ENCODE measurements at places on chromosomes 1 and 21.

DNA sequence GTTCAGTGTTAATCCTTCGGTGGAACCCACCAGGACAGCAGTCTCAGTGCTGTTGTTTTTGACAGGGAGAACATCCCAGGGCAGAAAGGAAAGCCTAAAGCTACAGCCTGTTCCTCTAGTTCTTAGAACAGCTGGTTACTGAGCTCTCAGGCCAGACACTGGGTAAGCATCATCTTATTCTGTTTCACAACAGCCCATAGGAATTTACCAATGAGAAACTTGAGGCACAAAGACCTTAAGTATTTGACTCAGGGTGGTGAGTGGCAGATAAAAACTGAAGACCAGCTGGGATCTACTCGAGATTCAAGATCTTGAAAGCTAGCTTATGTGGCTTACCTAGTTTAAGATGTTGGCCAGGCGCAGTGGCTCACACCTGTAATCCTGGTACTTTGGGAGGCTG lies 9.4 kb upstream of the NEK2 start:
- no peak for DNase-seq

GRCh38 chr1:234823191-234824176 lies 213.5 kb upstream of the IRF2BP2 start:
- no peak for DNase-seq

GRCh38 chr1:156490401-156491032 lies 10.1 kb downstream of the MEF2D start:
- no peak for DNase-seq

DNA sequence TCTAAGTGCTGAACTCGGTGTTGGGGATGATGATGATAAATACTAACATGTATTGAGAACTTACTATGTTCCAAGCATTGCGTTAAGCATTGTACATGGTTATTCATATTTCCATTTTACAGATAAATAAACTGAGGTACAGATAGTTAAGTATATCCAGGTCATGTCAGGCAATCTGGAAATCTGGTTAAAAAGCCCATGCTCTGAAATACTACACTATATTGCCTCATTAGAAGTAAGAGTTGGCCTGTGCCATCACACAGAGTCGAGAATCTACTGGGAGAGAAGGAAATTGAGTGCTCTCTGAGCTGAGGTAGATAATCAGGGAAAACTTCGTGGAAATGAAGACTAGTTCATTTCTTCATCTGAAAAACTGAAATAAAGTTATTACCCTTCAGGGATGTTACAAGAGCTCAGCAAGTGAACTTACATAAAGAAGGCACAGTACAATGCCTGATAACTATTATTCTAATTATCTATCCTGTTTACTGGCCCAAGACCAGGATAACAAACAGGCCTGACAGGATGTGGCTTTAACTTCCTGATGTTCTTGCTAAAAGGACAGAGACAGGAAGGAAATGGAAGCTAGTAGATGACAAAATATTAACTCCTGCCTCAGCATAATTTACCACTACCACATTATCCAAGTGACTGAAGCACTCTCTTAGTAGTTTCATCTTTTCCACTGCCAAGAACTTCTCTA lies 85.6 kb downstream of the EPS15 start:
- DNase-seq = no peak

GRCh38 chr1:199033661-199034060 lies 394.8 kb downstream of the PTPRC start:
- no peak for DNase-seq

DNA sequence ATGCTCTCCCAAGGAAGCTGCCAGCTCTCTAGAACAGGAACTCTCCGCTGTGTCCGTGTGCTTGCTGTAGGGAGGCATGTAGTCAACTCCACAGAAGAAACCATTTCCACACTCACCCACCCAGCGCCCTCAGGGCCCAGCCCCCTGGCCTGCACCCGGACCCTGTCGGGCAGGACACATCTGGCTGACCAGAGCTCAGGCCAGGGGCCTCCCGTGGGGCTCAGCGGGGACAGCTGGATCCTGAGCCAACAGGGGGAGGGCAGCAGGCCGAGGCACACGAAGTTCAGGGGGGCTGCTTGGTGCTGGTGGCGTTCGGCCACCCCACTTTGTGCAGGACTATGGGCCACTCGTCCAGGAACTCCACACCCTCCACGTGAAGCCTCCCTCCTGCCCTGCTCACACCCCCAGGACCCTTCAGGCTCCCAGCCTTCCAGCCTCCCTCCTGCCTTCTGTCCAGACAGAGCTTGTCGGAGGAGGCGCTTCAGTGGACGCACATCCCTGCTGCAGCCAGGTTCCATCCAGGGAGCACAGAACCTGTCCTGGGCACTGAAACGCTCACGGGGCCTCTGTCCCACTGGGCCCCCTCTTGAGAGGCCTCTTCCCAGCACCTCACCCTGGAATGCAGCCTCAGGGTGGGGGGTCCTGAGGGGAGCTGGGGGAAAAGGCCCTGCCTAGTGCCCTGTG lies 15.0 kb upstream of the FAAP20 start:
- DNase-seq = no peak

- no peak for DNase-seq
Observed at GRCh38 chr1:221448585-221449175, 293.2 kb downstream of the DUSP10 start.

- DNase-seq = no peak
Observed at GRCh38 chr1:40120128-40120527, 23.1 kb upstream of the PPT1 start.

DNA sequence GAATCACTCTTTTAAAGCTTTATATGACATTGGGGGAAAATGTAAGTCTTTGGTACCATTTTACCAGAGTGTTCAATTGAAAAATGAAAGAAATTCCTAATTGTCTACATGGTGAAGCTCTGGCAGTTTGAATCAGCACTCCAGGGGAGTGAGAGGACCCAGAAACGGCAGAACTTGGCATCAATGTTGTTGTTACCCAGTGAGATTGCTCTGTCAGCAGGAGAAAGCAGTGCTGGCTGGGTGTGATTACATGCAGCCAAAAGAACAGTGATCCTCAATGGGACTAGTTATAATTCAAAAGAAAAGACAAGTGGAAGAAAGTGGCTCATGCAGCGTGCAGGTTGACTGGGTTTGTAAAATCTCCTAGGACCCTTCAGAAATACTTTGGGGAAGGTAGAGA lies 206.4 kb downstream of the PTPRC start:
- DNase-seq = no peak

- DNase-seq = no peak
Observed at GRCh38 chr1:115797486-115797885, 29.0 kb upstream of the CASQ2 start.

DNA sequence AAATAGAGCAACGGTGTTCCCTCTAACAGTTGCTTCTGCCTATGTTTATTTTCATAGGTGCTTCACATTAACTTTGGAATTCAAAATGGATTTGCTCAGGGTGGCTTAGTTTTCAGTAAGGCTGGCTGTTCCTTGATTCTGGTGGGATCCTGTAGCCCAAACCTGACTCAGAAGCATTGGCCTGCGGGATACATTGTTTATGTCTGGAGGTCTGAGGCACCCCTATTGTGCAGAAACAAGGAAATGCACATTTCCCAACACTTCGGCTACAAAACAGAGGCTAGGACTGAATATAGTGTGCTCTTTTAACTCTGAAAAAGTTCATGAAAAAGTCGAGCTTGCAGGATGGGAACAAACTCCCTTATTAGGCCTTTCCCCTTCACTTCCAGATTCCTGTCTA lies 133.8 kb upstream of the F3 start:
- no peak for DNase-seq

DNA sequence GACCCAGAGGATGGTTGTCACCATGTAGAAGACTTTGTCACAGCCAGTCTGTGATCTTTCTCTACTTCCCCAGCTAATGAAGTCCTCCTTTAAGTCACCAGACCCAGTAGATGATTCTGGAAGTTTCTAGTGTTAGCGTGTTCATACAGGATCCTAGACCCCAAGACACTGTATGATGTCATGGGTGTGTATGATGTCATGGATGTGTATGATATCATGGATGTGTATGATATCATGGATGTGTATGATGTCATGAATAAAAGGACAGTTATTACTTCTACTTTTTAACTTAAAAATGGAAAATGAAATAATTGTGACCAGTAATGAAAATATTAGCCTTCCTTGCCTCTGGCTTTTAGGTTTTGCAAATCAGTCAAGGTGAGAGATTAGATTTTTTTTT lies 260.0 kb downstream of the FMN2 start:
- no peak for DNase-seq

DNA sequence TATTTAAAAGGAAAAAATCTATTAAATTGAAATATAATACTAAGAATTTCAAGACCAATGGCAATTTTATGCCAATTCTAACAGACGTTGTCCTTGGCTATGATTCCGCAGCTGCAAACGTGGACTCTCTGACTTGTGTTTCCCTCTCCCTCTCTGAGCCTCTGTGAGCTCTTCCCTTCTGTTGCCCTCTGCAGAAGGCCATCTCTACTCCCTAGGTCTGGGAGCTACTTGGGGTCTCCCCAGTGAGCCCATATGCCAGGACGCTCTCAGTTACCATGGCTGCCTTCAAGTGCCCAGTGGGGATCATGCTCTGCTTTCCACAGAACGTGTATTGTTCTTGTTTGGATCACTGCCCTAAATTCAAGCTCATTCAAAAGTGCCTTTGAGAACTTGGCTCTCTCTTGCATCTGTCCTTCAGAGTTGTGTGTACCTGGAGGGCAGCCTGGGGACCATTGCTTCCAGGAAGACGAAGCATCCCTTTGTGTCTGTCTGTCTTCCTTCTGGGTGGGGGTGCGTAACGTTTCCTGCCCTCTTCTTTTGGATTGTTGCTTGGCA lies 97.5 kb upstream of the TSPAN2 start:
- no peak for DNase-seq

- no peak for DNase-seq
Observed at GRCh38 chr1:230792691-230793462, 45.7 kb downstream of the CAPN9 start.

- DNase-seq = no peak
Observed at GRCh38 chr1:34591751-34592629, 162.9 kb upstream of the GJB5 start.

DNA sequence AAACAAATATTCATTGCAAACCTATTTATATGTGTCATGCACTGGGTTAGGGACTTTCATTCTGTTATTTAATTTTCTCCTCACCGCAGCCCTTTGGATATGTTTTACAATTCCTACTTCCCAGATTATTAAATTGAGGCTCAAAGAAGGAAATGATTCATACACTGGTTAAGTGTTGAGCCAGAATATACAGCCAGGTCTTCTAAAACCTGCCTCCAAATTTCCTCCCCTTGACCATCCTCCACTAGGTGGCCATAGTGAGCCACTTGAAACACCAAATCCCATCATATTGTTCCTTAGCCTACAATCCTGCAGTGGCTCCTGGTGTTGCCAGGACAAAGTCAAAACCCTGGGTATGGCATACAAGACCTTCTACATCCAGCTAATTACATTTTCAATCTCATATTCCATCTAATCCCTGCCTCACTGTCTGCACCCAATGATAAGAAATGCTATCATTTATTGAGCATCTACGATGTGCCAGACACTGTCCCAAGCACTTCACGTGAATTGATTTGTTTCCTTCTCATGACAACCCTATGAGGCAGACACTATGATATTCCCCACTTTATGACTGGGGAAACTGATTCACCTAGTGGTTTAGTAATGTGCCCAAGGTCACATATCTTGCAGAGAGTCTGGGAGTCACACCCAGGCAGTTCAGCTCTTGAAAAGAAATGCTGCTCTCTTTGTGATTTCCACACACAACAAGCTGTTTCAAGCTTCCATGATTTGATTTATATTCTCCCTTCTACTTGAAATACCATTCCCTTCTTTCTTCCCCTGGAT lies 23.6 kb upstream of the KIRREL1 start:
- no peak for DNase-seq

GRCh38 chr1:8943498-8944405 lies 1.9 kb upstream of the CA6 start:
- DNase-seq = no peak

GRCh38 chr21:33552093-33552998 lies 9.5 kb downstream of the SON start:
- no peak for DNase-seq

GRCh38 chr21:24509131-24509530 lies 1098.2 kb downstream of the MRPL39 start:
- DNase-seq = no peak

DNA sequence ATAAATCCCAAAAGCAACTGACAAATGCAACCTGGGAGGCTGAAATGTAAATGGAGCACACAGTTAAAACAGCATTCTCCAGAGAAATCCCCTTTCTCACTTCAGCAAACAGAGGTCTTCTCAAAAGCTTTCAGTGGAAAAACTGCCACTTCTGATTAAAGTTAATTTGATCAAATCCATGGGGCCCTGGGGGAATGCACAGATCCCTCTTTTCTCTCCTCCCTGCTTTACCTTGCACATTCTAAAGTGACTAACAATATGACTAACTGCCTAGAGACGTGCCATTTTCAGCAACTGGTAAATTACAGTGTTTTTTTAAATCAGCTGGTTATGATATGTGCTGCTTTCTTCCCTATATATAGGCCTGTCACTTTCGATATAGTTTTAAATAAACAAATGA lies 142.5 kb downstream of the RERE start:
- DNase-seq = no peak

- DNase-seq = peak; percentile 27
Observed at GRCh38 chr1:46062651-46063319, 69.6 kb downstream of the PIK3R3 start.

DNA sequence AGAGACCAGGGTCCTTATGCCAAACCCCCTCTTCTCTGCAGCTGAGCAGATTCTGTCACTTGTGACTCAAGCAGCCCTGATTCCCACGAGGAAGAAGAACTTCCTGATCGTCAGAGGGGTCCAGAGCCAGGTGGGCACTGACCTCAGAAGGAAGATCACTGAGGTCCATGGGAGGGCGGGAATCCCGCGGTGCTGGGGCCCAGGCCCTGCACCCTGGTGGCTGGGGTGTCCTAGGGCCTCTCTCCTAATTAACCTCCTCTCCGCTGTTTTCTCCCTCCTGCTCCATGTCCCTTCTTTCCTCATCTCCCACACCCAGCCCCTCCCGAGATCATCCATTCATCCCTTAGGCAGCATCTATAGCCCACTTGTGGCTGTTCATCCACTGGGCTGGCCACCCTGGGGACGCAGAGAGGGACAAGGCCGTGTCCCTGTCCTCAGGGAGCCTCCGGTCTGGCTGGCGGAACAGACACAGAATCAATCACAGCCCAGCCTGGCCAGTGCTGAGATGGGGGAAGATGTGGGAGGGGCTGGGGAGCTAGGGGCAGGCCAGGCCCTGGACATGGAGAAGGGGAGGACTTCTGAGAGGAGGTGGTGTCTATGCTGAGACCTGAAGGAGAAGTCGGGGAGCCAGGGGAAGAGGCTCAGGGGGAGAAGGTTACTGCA lies 638.3 kb downstream of the MATN1 start:
- no peak for DNase-seq

DNA sequence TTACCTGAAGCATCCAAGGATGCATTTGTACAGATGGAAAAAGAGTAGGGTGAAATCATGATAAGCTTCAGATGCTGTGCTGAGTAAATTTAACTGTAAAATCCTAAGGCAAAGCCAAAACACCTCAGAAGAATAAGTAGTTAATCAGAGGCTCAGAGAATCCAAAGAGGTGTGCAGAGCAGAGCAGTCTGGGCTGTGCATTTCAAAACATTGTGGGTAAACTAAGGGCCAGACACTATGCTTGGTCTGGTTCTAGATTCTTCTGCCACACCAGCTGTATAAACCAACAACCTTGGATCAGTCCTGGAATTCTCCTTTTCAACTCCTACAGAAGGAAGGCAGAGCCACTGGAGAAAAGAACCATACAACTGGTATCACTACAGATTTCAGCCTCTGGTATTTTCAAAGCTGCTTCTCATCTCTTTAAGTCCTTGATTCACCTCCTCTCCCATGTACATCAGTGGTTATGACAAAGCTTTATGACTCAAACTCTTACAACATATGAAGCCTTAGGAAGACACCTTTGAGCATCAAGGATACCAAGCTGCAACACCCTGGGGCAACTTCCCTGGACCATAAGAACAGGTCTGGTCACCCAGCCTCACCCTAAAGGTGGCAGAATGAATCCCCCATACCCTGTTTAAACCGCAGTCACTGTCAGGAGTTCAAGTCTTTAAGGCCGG lies 11.6 kb upstream of the HIPK1 start:
- DNase-seq = no peak

Data from stimulated activated CD8-positive, alpha-beta memory T cell treated with anti-CD3 and anti-CD28 coated beads, Interleukin-15, amount 100 ng/mL, for 4 hours (primary cell).